Fibroblast of the conjunctiva (primary cell): ENCODE measurements at places on chromosomes 4 and X.

- DNase-seq, result no peak
Observed at GRCh38 chr4:184533908-184534307, 59.6 kb upstream of the IRF2 start.

DNA sequence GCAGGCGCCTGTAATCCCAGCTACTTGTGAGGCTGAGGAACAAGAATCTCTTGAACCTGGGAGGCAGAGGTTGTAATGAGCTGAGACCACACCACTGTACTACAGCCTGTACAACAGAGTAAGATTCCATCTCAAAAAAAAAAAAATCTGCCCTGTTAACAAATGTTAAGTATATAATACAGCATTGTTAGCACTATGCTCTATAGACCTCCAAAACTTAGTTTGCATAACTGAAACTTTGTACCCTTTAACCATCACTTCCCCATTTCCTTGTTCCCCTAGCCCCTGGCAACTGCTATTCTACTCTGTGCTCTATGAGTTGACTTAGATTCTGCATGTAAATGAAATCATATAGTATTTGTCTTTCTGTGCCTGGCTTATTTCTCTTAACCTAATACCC lies 76.7 kb downstream of the TAB3 start:
- no peak for DNase-seq

GRCh38 chr4:138090918-138091676 lies 151.1 kb downstream of the SLC7A11 start:
- DNase-seq, result no peak

- DNase-seq, result no peak
Observed at GRCh38 chr4:11769434-11769833, 340.7 kb upstream of the HS3ST1 start.

DNA sequence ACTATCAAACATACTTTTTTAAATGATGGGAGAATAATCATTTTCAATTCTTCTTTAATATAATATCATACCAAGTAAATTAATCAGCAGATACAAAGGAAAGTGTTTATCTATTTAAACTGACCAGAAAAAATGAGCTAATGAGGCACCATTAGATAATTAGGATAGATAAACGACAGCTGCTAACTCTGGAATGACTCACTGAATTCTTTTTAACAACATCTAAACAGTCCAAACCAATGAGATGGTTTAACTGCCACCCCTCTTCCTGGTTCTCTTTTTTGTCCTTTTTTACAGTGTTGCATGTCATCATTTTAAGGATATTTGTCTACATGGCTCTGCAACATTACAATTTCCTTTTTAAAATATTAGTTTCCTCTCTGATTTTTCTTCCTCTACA lies 41.6 kb downstream of the UNC5C start:
- DNase-seq, result no peak

- no peak for DNase-seq
Observed at GRCh38 chr4:42683393-42683792, 26.5 kb upstream of the ATP8A1 start.

- no peak for DNase-seq
Observed at GRCh38 chr4:11408233-11408967, 20.3 kb downstream of the HS3ST1 start.

- no peak for DNase-seq
Observed at GRCh38 chr4:26912069-26912468, 51.4 kb downstream of the STIM2 start.

- DNase-seq, result no peak
Observed at GRCh38 chr4:169272265-169272886, 1.6 kb upstream of the SH3RF1 start.

DNA sequence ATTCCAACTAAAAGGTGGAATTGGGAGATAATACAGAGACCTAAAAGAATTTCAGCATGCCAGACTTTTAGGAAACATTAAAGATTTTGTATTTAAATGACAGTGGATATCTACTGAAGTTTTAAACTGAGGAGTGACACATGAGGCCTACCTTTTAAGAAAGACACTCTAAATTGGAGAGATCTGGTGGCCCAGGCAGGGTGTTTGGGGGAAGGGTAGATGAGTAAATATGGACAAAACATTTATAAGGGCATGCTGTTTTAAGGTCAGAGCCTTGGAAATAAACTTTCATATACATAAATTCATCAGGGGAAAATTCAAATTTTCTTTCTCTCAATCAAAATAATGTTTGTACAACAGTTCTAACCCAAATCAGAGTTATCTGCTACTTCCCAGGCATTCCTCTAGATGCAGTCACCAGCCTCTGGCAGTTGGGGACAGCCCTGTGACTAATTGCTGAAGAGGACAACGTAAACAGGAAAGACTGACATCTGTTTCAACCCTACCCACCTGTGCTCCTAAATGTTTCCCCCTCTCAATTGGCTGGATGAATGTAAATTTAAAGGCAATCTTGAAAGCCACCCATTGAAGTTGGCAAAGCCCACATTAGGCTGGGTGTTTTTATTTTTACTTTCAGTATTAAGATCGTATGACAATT lies 1646.9 kb upstream of the ADGRL3 start:
- no peak for DNase-seq
